H4 (cell line): ENCODE measurements at places on chromosomes 11 and 22.

DNA sequence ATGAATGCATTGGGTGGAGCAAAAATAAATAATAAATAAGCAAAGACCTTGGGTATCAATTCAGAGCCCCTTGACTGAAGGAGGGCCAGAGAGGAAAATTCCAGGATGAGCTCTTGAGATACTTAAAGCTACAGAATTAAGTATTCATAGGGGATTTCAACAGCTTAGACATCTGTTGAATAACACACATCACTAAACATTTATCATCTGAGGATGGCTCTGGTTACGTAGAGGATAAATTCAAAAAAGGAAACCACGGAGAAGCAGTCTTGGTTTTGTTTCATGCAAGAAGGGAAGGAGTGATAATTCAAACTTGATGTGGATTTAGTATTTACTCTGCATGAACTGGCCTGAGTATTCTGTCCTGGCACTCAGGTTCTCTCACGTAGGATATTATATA lies 29.8 kb downstream of the ARHGAP42 start:
- DNase-seq = no peak

GRCh38 chr11:68579455-68579854 lies 104.9 kb upstream of the GAL start:
- DNase-seq = no peak

DNA sequence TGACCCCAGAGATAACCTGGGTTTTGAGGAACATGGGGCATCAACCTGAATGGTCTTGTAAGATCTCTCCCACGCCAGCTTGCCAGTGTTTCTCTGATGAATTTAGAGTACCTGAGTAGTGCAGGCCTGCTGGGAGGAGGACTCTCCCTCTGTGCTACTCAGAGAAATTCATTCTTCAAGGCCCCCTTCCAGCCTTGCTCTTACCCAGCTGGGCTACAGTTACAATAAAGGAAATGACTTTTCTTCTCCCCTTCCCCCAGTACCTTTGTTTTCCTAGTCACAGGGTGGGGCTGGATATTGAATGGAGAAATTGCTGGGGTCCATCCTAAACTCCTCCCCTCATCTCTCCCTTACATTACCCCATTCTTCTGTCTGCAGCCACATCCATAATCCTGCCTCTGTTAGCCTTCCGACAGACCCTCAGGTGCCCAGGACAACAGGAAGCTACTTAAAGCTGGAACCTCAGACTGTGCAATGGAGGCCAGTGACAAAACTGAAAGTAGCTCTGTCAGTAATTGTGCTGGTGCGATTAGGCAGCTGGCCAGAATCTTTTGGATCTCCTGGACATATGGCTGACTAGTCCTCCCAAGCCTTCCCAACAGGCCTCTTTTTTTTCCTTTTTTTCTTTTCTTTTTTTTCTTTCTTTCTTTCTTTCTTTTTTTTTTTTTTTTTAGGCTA lies 17.4 kb downstream of the LIMK2 start:
- DNase-seq = peak; percentile 47

GRCh38 chr11:17989306-17989705 lies 23.5 kb downstream of the SERGEF start:
- DNase-seq = no peak

DNA sequence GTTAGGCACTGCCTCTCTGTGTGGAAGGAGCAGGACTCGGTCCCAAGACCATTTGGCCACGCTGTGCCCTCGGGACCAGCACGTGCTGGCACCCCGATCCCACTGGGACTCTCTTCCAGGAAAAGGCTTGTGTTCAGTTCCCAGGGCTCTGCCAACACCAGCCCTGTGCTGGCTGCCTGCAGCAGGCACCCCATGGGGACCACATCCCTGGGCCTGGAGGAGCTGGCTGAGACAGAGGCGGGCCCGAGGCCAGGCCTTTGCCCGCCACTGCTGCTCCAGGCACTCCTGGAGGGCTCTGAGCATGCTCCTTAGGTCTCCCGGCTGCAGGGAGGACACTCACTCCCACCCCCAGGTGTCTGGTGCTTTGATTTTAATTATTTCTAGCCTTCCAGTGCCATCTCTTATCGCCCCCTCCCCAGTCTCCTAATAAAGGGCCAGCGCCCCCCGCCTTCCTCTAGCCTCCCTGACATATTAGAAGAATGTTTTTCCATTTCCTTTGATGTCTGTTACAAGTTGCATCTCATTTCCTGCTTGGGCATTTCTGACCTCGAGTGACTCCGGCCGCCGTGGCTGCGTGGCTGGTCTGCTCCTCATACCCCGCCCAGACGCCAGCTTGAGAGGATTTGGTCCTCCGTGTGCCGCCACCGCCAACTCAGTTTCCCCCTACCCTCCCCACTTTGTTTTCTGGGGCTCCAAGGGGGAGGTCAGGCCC lies 14.4 kb downstream of the CDKN1C start:
- no peak for DNase-seq

DNA sequence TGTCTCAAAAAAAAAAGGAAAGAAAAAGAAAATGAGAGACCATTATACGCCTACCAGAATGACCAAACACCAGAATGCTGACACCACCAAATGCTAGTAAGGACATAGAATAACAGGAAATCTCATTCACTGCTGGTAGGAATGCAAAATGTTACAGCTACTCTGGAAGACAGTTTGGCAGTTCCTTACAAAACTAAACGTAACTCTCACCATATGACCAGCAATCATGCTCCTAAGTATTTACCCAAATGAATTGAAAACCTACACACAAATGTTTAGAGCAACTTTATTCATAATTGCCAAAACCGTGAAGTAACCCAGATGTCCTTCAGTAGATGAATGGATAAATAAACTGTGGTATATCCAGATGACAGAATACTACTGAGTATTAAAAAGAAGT lies 7.2 kb downstream of the CHKA start:
- DNase-seq = no peak

DNA sequence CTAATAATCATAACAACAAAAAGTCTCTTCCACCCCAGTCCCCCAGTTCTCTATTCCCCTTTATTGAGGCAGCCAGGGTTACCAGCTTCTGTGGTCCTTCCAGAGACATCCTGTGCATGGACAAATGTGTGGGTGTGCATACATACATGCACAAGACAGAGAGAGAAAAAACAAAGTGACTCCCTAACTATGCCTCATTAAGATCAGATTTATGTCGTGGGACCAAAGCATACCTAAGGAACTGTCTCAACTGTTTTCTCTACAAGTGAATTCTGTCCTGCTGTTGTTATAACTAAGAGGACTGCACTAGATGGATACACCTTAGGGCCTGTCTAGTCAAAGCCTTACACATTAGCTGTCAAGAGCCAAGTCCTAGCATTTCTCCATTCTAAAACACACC lies 106.7 kb downstream of the MRTFA start:
- no peak for DNase-seq

DNA sequence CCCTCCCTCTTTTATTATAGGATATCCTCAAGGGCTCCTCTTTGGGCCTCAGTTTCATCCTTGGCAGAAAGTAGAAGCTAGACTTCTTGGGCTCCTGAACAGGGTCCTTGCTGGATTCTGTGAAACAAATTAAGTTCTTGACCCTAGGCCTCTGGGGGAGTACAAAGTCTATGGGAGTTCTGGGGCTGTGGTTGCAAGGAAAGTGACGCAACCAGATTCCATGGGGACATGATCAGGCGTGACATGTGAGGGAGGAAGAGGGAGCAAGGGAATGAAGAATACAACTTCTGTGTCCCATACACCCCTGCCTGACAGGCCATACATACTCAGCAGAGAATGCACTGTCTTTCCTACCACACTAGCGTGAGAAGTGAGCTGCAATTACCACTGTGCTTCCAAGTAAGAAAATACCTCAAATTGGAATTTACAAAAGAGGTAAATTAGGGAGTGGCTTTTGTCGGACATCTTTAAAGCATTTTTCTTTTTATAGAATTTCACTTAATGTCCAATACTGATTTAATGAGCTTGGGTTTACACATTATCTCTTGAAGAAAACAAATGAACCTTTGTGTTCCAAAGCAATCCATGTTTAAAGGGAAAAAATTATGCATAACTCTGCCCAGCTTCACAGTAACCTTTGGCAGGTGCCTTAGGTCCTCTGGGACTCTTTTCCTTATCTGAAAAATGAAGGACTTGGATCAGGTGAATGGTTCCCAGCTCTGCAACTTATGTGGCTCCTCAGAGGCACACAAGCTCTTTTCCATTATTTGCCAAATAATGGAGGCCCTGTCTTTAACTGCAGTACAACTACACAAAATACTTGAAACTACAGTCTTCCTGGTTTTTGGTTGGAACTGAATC lies 38.9 kb downstream of the LIMK2 start:
- no peak for DNase-seq

DNA sequence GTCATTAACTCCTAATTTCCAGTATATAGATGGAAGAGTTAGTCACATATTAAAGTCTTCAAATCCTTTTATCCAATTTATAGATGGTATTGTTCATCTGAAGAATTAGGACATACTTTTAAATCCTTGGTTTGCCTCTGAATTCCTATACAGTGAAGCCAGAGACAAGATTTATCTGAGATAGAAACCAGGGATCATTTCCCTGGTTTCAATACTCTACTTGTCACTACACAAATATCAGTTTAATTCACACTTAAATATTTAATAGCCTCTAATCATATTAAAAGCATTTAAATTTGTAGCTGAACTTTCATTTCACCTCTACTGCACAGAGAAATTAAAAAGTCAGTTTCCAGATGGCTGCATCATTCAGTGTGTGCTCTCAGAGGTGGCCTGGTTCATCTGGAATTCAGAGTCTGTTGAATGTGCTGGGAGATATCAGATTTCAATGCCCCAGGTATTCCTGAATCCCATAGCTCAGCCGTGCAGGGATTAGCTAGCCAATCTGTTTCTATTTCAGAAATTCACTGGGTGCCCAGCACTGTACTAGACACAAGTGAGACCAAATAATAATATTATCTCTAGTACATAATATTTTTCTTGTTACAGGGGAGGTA lies 344.3 kb downstream of the AASDHPPT start:
- no peak for DNase-seq
